ENCODE measurements at places on chromosomes 2 and 18.

DNA sequence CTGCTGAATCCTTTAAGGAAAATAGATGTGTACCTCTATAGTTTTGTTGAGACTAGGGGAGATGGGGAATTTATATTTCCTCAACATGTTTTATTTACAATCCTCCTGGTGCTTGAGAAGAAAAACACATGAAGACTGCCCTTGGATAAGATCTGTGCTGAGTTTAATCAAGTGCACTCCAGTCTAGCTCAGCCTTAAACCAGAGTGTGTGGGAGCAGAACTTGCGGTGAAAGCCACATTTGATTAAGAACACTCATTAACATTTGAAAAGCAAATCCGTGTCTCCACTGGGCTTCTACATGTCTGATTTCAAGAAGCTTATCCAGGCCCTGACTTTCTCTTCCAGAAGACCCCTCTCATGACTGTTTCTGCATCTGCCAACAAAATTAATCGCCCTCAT, 84.8 kb upstream of the ITGA6 start:
- no peak for DNase-seq

DNA sequence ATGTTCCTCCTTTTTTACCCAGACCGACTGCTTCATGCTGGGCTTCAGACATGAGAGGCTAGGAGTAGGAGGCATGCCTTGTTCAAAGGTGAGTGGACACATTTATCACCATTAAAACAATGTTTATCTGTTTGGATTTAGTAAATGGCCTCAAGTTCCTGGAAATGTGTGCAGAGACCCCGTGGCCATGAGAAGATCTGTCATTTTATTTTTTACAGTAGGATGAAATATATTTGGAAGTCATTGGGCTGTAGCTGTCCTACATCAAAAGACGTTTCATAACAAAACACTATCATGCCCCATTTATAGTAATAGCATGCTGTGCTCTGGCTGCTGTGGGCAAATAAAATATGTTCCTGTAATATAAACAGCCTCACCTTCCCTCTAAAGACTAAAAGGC, 403.9 kb upstream of the TNP1 start:
- no peak for DNase-seq

GRCh38 chr2:241001413-241002274, 3.2 kb downstream of the SNED1 start:
- no peak for DNase-seq

DNA sequence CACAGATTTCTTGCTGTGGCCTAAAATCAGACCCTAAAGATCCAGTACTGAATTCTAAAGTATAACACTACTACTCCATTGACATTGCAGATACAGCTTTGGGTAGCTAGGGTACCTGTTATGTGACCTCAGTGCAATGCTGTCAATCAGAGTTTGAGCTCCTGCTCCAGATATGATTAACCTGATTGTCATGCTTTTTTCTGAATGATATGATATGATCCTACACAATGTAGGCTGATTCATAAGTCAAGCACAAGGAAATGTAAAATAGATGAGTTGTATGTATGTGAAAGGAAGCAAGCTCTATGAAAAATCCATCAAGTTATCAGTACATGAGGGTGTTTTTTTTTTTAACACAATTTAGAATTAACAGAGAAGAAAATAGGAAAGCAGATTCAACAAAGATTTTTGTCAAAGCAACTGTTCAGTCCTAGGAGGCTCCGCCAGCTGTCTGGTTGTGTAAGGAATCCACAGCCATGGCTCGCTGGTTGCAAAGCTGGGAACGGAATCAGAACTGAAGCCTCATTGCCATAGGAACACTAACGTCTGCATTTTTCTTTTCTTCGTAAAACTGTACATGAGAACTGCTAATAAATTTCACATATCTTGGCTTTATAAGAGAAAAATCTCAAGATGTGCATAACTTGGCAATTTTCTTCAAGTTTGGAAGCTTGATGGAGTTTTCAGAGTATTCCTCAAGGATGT, 52.9 kb downstream of the NR4A2 start:
- DNase-seq: no peak

- DNase-seq: no peak
Measured at GRCh38 chr2:227401550-227401949, 13.8 kb upstream of the SCYGR1 start.

GRCh38 chr18:48134609-48135008, 204.2 kb upstream of the SMAD2 start:
- no peak for DNase-seq

DNA sequence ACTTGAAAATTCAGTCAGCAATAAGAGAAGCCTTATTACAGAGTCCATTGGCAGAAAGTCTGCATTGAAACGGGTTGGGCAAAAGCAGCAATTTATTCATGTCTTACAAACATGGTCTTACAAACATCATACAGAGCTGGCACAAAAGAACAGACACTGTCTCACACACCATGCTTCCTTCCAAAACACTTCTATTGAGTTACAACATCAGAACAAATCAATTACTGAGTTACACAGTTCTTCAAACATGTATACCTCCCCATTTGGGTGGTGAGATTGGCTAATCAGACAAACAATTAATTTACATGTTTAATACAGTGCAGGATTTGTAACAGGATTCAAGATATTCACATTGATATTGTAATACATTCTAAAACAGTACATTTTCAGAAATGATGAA, 9.5 kb downstream of the SYT4 start:
- no peak for DNase-seq

- no peak for DNase-seq
Measured at GRCh38 chr2:17604050-17604449, 63.6 kb downstream of the VSNL1 start.

DNA sequence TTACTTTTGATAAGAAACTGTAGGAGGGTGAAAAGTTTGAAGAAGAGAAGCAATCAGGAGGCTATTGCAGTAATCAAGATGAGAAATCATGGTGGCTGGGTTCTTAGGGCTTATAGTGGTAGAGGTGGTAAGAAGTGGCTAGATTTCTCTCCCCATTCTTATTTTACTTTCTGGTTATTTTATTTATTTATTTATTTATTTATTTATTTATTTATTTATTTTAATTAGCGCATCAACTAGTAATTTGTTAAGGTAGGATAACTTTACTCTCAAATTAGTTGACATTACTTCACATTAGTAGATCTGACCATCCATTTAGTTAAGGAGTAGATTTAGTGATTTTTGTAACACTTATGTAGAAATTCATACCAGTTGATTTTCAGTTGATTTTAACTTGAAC, 77.4 kb downstream of the PIK3C3 start:
- DNase-seq: no peak

GRCh38 chr2:3329491-3329890, 48.1 kb downstream of the EIPR1 start:
- no peak for DNase-seq

- no peak for DNase-seq
Measured at GRCh38 chr2:71358931-71359671, 27.5 kb downstream of the ZNF638 start.

GRCh38 chr2:209772290-209772685, 656 bp downstream of the UNC80 start:
- DNase-seq: no peak
